Ammon's horn (tissue), 1 donor: ENCODE measurements at places on chromosomes 5 and 9.
A peak's percentile ranks its signal among the peaks of the same experiment; 100 is the strongest.

- DNase-seq, result no peak
These were observed 70.5 kb upstream of the TNFAIP8 start for GRCh38 chr5:119285070-119285916.

GRCh38 chr9:70873506-70873905, 247.9 kb downstream of the TRPM3 start:
- no peak for DNase-seq

DNA sequence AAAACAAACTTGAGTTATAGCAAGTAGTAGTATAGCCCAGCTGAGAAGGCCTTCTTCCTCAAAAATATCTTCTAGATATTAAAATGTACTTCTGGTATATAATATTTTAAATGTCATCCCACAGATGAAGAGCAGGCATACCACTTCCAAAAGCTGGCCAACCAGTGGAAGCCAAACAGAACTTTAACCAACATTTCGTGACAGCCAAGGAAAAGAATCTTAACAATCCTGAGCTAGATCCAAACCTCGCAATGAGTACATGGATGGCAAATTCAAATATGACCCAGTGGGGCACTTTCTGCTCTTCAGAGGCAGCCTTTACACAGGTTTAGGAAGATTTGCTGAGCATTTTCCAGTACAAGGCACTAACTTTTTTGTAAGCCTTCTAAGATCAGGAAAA, 91.8 kb upstream of the ACO1 start:
- DNase-seq, result no peak

- no peak for DNase-seq
These were observed 240.5 kb upstream of the TUT7 start for GRCh38 chr9:86594724-86595123.

DNA sequence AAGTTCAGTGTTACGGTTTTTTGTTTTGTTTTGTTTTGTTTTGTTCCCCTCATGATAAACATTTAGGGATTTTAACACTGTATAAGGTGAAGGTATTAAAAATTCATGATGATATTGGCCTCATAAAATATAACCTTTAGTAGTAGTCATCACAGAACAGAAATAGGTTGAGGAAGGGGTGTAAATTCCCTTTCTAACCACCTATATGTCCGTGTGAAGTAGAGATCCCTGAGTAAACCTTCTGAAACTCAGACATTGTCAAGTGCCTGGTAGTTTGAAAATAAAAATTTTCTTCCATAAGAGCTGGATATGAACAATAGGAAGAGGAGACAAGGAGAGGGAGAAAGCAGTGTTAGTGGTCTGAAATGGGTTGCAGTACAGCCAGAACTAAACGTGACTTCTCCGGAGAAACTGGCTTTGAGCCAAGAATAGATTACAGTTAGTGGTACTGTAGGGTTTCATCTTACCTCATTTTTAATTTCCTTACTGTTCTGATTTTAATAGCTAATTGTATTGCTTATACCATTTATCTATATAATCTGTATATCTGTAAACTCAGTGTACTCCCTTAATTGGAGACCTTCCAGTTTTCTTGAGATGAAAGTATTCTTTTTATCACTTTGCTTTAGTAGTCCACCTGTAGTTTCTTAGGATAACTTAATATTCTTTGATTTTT, 18.3 kb downstream of the UGCG start:
- no peak for DNase-seq

GRCh38 chr9:35795695-35796094, 4.3 kb downstream of the NPR2 start:
- no peak for DNase-seq

DNA sequence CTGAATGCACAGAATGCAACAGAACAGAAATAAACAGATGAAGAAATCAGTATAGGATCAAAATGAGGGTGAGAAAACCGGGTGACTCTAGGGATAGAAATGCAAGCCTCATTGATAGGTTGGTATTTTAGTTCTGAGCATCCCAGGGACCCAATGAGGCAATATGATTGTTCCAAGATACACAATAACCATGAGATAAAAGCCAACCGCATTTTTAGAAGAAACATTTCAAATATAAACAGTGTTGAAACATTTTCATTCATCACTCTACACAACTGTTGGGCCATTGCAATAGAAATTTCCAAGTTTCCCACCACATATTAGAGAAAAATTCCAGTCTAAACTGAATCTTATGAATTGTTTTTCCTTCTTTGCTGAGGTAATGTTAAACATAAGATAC, 452.3 kb upstream of the PTGER4 start:
- DNase-seq, result no peak

DNA sequence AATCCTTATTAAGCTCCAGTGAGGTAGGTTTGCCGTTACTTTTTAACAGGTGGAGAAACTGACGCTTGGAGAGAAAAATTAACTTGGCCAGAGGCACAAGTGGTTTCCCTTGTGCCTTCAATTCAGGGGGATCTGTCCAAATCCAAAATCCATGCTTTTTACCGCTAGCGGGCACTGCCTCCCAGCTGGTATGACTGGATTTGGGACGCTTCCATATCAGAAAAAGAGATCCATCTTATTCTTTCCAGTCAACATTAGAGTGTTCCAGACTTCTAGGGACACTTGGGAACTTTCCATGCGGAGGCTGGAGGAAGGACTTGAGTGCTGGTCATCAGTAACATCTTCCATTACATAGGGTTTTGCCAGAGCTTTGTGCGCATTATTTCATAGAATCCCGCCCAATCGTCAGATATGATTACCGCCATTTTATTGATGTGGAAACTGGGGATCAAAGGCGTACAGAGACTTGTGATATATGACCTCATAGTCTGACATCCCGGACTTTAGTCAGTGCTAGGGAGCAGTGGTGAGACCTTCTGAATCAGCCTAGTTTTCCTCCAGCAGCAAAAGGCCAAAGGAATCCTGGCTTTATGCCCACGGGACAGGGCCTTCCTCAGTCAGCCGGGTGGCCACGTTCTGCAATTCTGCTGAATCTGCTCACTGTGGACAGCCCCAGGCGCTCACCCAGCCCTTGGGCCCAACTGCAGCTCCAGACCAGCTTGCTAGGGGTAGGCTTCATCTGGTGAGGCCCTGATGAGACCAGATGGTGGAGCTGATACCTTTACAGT, 1.1 kb upstream of the GNPDA1 start:
- DNase-seq, result peak; percentile 37

DNA sequence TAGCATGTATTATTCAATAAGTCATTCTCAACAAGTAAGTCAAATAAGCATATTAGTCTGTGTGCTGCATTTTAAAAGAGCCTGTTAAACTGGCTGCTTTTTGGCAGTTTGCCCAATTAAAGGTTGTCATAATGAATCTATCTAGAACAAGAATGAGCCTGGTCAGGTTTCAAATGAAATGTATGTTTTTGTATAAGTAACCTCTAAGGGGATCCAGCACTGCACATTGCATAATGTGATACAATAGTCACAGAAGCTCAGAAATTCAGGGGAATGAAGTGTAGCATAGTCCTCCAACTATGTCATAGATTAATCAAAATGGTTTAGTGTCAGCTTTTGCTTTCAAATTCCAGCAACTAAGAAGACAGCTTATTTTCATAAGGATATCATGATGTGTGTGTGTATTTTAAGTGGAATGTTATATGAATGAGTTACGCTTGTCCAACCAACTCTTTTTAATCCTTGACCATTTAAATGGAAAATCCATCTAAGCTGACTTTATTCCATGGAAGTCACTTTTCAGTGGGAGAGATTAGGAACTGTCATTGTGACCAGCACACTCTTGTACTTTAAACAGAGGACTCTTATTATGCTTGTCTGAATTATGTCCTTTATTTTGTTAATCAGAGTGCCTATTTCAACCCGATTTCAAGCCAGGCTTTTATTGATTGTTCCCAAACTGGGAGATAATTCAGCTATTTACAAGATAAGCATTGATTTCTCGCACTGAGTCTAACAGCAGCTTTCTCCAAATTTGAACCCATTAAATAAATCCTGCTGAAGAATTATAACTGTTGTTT, 283.9 kb upstream of the ADAMTSL1 start:
- DNase-seq, result no peak

GRCh38 chr5:72301557-72301956, 18.5 kb downstream of the MRPS27 start:
- DNase-seq, result no peak

DNA sequence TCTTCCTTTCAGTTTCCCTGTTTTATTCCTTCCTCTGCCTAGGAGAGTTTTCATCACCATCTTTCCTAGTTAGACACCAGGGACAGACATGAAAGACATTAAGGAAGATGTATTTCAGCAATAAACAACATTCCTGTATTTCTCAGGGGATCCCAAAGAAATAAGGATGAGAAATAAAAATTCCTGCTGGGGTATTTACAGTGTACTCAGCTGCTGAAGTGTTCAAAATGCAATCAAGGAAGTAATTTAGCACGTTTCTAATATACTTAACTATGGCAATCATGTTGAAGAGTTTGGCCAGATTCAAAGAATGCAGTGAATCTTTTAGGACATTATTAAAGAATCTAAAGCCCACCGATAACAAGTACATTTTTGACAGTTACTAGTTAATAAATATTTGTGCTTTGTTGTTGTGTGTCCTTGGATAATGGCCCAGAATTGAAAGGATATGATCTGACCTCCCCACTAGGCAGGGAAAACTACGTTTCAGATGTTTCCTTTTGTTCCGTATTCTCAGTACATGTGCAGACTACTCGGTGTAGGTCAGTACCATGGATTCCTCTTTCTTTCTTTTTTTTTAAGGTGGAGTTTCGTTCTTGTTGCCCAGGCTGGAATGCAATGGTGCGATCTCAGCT, 46.8 kb downstream of the INIP start:
- DNase-seq, result no peak

DNA sequence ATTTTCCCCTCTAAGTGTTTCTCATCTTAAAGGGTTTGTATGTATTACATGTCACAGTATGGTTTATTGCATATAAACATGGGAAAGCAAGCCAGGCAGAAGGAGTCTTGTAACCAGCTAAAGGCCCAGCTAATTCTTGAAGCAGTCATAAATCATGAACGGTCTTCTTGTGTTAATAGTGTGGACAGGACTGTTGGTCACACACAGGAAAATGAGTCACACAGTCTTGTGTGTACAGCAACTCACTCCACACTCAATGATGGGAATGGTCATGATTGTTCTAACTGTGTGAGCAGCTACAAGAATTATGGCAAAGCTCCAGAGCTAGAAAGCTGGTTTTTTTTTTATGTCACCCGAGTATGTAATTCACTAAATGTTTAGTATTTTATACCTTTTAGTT, 123.9 kb downstream of the GHR start:
- DNase-seq, result no peak

GRCh38 chr5:83244516-83244915, 167.2 kb downstream of the XRCC4 start:
- DNase-seq, result no peak

DNA sequence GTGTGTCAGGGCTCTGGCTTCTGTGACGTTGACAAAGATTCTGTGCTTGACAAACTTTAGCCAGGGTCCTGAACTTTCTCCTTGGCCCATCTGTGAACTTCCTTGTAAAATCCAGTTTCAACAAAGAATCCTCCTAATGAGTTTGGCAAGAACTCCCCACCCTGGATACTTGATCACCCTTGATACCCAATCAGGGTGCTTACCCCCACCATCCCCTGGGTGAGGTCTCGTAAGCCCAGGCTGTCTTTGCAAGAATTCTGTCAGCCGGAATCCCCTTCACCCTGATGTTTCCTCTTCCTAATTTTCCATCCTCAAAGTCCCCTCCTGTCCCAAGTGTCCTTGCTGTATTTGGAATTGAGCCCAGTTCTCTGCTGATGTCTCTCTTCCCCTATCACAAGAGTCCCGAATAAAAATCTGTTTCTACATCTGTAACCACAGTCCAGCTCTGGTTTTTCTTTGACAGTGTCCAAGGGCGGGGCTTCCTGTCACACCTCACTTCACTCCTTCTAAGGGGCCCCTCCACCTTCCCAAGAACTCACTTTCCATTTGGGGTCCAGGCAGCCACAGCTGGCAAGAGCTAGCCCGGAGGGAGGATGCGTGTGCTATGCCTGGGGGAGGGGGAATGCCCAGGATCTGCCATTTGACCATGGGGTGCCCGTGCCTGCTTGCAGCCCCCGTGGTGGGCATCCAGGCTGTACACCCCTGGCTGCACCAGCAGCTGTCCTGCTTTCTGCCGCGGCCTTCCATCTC, 2.7 kb upstream of the CARD19 start:
- DNase-seq, result no peak

DNA sequence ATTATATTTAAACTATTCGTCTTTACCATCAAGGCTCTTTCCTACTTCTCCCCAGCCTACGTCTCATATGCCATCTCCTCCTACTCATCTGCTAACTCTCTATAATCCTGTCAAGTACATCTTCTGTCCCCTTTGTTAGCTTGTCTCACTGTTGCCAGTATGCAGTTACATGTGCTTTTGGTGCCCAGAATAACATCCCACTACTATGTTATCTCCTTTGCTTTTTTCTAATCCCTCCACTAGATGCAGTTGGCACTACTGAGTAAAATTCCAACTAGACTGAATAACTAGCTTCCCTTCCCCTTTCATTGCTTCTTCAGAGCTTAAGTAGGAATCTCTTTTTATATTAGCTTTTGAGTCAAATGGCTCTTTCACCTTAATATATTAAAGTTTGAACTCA, 3.0 kb upstream of the ARRDC3 start:
- DNase-seq, result peak; percentile 70

DNA sequence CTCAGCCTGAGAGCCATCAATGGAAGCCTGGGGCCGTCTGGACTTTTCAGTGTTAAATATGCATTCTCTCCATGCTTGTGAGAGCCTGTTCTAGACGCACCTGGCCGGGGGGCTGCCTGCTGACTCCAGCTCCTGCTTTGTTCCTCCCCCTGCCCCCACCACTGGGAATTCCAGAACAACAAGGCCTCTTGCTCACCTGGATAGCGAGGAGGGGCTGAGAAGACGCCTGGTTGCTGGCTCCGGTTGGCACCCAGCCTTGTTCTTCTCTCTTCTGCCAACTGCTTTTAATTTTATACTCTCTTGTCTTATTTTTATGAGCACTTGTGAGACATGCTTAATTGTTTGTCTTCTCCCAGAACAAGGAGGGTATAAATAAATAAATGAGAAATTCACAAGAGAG, 15.0 kb upstream of the RAPGEF1 start:
- DNase-seq, result no peak

GRCh38 chr5:5474961-5475360, 52.5 kb downstream of the ICE1 start:
- DNase-seq, result no peak

DNA sequence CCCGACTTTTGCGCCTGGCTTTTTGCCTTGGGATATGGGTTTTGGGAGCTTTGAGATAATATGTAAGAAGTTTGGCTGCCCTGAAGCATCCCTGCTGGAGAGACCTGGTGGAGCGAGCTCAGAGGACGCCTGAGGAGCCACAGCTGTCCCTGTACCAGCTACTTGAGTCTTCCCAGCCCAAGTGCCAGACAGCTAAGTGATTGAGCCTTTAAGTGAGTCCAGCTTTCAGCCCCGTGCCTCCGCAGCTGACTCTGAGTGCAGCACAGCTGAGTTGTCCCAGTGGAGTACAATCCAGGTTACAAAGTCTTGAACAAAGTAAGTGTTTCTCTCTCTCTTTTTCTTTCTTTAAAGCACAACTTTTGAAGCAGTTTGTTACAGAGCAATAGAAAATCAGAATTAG, 203.8 kb upstream of the DAP start:
- no peak for DNase-seq

- no peak for DNase-seq
These were observed 32.3 kb upstream of the FIBCD1 start for GRCh38 chr9:130971294-130971849.

- DNase-seq, result no peak
These were observed 26.6 kb upstream of the CD180 start for GRCh38 chr5:67223211-67223610.
